ENCODE measurements at places on chromosomes 7 and 10. TPM values are rescaled to one million over a fixed set of nuclear protein-coding genes. Genes with fewer than 3 reads are reported as not detected.

Gene PRPS1L1
- total RNA-seq = not detected

Gene MBLAC1
- total RNA-seq = 2.5 TPM

Gene FBXL13
- total RNA-seq = 0.66 TPM

Gene IL15RA
- total RNA-seq = 13.7 TPM

Gene UNCX
- total RNA-seq = not detected

Gene PALD1
- total RNA-seq = 0.33 TPM

Gene GFRA1
- 6.3 TPM for total RNA-seq

DNA sequence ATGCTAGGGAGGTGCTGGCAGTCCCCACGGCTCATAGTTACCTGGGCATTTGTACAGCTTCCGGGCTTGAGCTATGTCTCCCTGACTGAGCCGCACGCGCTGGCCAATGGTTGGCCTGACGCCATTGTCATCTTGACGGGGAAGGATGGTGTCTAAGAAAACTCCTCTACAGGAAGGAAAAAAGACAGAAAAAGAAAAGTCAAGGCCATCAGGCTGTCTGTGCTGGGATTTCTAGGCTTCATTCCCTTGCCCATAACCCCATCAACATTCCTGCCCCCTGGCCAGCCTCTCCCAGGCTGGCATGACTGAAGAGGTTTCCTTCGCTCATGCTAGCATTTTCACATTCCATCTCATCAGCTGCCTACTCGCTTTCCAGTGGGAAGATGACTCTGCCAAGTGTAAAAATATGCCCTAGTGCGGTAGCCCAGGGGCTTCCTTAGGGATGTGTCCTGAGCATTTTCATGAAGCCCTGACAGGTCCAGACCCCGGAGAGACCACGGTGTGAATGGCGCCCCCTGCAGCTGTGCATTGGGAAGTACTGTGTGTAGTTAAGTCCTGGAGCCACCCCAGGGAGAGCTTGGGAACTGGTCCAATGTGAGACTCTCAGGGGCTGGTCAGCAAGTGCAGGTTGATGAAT, 54.5 kb upstream of the OPALIN start:
- H3K27ac ChIP-seq = no peak overlapping the region
- no peaks in the 10 kb centered on the region for H3K36me3 ChIP-seq
- H3K4me3 ChIP-seq = no peak overlapping the region
- no peaks in the 10 kb centered on the region for H3K4me1 ChIP-seq

GRCh38 chr7:11343818-11344413, 370.2 kb downstream of the PHF14 start:
- H3K36me3 ChIP-seq = no peaks in the 10 kb centered on the region
- H3K4me3 ChIP-seq = no peak overlapping the region
- no peak overlapping the region for H3K27ac ChIP-seq
- no peaks in the 10 kb centered on the region for H3K27me3 ChIP-seq
- no peaks in the 10 kb centered on the region for H3K4me1 ChIP-seq

- DNase-seq = peak; percentile 73
- no peak overlapping the region for H3K27ac ChIP-seq
- no peaks in the 10 kb centered on the region for H3K36me3 ChIP-seq
- H3K4me1 ChIP-seq = peaks cover 3% of the 10 kb centered on the region
- H3K4me3 ChIP-seq = no peak overlapping the region
Observed at GRCh38 chr7:93958216-93958615, 36.7 kb downstream of the GNG11 start.

DNA sequence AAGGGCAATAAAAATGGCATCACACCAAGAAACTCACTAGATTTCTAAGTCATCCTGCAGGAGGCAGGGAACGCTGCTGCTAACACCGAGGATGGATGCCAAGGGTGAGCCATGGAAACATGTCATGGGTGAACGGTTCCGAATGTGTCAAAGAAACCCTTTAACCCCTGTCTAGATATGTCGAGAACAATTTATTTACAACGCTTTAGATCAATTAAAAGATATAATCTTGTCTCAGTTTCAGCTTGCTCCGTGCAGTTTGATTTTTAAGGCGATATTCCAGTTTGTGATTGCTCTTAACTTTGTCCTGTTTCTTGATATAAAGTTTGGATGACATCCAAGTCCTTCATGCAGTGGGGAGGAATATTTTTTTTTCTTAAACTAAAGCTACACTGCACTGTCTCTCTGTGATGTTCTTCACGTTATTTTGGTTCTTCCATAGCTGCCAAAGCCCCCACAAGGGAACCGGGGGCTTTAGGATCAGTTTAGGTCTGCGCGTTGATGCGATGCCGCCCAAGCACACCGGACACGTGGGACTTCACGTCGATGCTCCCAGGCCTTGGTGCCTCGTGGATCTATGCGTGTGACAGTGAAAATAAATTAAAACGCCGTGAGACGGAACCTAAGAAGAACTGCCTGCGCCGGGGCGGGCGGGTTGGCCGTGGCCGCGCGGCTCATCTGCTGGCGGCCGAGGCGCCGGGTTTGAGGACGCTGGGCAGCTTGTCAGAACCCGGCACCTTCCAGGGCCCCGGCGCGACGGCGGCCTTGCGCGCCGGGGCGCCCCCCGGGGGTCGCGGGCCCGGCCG, 220.3 kb downstream of the PHTF2 start:
- peak; percentile 72 for DNase-seq
- H3K36me3 ChIP-seq = no peaks in the 10 kb centered on the region
- H3K4me1 ChIP-seq = peaks cover 8% of the 10 kb centered on the region
- H3K27ac ChIP-seq = peak overlapping the region; percentile 75
- H3K4me3 ChIP-seq = peak overlapping the region; percentile 37

- no peaks in the 10 kb centered on the region for H3K4me1 ChIP-seq
- no peak overlapping the region for H3K4me3 ChIP-seq
- H3K36me3 ChIP-seq = no peaks in the 10 kb centered on the region
- no peak overlapping the region for H3K27ac ChIP-seq
- no peaks in the 10 kb centered on the region for H3K27me3 ChIP-seq
- no peak for DNase-seq
Observed at GRCh38 chr7:41118486-41118885, 584.4 kb downstream of the INHBA start.

DNA sequence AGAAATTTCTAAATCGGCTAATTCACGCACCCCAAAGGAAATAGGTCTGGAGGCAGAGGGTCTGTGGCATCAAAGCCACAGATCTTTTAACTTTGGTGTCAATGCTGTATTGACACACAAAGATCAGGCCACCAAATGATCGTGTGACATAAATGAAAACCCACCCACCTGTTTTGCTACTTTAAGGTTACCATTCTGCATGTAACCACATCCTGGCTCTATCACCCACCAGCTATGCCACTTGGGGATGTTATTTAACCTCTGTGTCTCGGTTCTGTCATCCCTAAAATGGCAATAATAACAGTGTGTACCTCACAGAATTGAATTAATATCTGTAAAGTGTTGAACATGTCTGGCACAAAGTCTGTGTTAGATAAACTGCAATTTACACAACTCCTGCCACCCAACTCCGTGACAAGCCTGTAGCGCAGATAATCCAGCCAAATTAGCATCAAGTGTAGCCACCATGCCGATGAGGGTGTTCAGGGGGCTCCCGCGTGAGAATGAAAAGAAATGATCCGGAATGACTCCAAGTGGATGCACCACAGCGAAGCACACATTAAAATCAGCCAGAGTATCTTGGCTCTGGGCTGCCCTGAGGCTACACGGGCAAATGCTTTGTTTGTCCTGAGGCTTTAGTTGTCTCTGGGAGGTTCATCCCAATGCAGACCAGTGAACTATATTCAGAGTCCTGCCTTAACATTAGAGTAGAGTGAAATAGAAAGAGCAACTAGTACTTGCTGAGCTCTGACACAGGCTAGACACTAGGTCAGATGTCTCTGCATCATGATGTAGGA, 158.4 kb upstream of the NEBL start:
- no peaks in the 10 kb centered on the region for H3K27me3 ChIP-seq
- DNase-seq = no peak
- H3K4me3 ChIP-seq = no peak overlapping the region
- H3K4me1 ChIP-seq = no peaks in the 10 kb centered on the region
- H3K36me3 ChIP-seq = no peaks in the 10 kb centered on the region

DNA sequence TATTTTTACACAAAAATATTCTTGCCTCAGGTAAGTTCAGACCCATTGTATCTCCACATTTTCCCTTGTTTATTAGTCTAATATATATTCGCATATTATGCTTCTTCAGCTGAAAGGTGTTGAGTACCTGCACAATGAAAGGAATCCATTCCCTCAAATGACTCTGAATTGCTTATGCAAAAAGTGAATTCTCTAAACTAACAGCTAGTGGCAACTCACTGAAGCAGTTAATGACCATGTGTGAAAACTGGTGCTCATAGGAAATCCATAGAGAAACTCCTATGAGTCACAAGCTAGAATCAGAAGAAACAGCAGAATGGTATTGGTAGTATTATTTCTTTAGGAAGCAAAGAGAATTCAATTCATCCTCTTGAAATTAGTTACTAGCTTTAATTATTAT, 33.5 kb upstream of the RNF148 start:
- no peak overlapping the region for H3K27ac ChIP-seq
- H3K36me3 ChIP-seq = no peaks in the 10 kb centered on the region
- DNase-seq = no peak
- no peaks in the 10 kb centered on the region for H3K4me1 ChIP-seq

- H3K4me1 ChIP-seq = peaks cover 10% of the 10 kb centered on the region
- no peaks in the 10 kb centered on the region for H3K36me3 ChIP-seq
- DNase-seq = peak; percentile 44
- H3K4me3 ChIP-seq = no peak overlapping the region
- peak overlapping the region; percentile 77 for H3K27ac ChIP-seq
Observed at GRCh38 chr10:30985512-30985911, 46.2 kb downstream of the ZNF438 start.

GRCh38 chr7:75617634-75618234, 121.0 kb downstream of the HIP1 start:
- no peak overlapping the region for H3K4me3 ChIP-seq
- DNase-seq = peak; percentile 6
- H3K36me3 ChIP-seq = no peaks in the 10 kb centered on the region
- no peaks in the 10 kb centered on the region for H3K4me1 ChIP-seq
- no peak overlapping the region for H3K27ac ChIP-seq
- no peaks in the 10 kb centered on the region for H3K27me3 ChIP-seq
